ENCODE measurements at places on chromosomes 7 and 10.

- no peak for DNase-seq
Observed at GRCh38 chr7:94031865-94032264, 27.7 kb upstream of the BET1 start.

DNA sequence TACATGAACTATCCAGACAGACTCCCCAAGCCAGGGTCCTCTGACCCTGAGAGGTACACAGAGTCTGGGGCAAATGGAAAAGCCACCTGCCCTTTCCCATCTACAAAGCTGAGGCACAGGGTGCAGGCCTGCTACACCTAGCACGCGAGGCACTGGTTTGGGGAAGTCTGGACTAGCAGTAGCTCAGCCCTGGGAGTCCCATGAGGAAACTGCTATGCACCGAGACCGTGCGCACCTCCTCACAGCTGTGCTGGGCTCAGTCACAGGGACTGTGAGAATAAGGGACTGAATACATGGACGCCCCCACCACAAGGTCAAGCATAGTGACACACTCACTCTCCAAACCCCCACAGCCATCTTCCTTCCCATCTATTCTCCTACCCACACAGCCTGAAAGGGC is 8.2 kb downstream of the MAT1A start:
- no peak for DNase-seq

DNA sequence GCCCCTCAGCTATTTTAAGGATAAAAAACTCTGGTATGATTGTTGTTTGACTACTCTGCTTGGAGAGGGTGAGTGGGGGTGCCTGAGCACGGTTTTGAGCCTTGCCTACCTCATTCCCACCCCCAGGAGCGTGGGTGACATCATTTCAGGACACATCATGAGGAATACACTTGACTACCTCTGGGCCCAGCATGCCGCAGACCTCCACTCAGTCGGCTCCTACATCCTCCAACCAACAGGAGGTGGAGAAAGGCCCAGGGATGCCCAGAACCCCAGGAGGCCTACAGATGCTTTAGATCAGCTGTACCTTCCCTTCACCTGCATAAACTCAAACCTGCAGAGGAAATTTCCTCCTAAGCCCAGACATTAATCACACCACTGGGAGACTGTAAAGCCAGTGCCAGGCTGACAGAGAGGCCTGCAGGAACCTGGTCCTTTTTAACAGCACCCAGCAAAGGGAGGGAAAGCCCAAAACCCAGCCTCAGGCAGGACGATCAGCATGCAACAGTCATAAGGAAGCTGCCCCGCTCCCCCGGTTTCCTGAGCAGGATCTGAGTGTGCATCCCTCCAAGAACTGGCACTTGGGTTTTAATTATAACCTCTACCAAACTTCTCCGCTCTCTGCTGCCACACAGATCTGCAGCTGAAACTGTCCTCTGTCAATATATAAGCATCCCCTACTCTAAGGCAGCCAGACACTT is 61.7 kb upstream of the ZNRF2 start:
- DNase-seq: no peak

- no peak for DNase-seq
Observed at GRCh38 chr7:75808106-75808505, 5.5 kb downstream of the CCL24 start.

DNA sequence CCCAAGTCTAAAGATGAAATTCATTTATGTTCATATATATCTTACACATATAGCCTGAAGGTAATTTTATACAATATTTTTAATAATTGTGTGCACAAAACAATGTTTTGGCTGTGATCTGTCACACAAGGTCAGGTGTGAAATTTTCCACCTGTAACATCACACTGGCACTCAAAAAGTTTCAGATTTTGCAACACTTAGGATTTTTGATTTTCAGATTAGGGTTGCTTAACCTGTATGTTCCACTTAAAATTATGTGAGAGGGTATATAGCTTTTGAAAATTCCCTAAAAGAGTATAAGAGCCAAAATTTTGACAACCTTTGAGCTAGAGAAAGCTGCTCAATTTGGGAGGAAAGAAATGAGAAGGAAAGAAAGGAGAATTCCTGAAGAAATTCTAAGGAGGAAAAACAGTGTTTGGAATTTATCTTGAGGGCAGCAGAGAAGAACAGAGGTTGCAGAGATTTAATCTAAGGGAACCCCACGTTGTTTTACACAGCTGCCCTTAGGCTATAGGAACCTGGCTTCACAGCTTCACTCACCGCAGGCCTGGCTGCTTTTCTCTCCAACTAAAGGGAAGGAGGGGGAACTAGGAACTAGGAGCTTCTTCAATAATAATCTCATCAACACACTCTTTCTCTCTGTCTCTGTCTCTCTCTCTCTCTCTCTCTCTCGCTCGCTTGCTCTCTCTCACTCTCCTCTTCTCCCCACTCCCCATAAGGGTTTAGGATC is 8.5 kb downstream of the VOPP1 start:
- no peak for DNase-seq

DNA sequence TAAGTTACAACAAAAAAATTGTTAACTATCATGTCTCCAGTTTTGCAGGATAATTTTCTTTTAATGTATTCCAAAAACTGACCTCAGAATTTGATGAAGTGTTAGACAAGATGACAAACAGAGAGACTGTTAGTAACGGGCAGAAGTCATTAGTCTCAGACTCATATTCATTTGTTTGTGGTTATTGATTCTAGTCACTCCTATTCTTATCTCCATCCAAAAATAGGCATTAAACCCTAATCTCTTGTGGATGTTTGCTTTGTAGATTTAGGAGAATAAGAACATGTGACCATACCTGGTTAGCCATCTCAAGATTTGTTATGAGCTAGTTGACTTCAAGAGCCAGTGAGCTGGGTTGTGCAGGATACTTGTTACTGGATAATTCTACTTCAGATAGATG is 261.1 kb downstream of the AUTS2 start:
- no peak for DNase-seq

DNA sequence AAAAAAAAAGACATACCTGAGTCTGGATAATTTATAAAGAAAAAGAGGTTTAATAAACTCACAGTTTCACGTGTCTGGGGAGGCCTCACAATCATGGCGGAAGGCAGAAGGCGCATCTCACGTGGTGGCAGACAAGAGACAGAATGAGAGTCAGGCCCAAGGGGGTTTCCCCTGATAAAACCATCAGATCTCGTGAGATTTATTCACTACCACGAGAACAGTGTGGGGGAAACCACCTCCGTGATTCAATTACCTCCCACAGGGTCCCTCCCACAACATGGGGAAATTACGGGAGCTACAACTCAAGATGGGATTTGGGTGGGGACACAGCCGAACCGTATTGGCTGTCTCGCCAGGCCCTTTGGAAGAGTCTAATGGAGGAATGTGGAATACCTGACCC is 9.0 kb upstream of the MAFK start:
- no peak for DNase-seq

GRCh38 chr7:132756484-132756990 is 180.3 kb upstream of the PLXNA4 start:
- no peak for DNase-seq

DNA sequence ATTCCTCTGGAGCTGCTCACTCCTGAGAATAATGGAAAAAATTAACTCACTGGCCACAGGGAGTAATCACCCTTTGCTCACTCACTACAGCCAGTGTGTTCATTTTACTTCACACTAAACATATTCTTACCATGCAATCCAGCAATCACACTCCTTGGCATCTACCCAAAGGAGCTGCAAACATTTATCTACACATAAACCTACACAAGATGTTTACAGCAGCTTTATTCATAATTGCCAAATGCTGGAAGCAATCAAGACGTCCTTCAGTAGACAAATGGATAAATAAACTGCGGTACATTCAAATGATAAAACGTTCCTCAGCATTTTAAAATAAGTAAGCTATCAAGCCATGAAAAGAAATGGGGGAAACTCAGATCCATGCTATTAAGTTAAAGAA is 34.2 kb upstream of the POM121L12 start:
- DNase-seq: no peak

- DNase-seq: no peak
Observed at GRCh38 chr7:2192831-2193534, 39.8 kb downstream of the MAD1L1 start.

GRCh38 chr7:80950550-80950967 is 31.7 kb upstream of the SEMA3C start:
- peak; percentile 5 for DNase-seq

DNA sequence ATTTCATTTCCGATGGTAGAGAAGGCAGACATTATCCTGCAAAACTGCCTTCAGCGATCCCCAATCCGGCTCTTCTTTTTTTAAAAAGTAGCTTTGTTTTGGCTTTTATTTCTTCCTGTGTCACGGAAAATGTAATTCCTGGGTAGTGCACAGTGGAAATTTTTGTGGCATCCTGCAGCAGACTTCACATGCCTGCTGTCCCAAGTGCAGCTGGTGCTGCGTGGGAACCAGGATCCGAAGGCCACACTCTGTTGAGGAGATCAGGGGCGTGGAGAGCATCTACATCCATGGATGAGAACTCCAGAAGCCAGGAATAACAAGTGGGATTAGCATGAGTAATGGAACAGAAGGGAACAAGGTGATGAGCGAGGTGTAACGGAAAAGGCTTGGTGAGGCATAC is 4.6 kb downstream of the VWA2 start:
- DNase-seq: no peak

DNA sequence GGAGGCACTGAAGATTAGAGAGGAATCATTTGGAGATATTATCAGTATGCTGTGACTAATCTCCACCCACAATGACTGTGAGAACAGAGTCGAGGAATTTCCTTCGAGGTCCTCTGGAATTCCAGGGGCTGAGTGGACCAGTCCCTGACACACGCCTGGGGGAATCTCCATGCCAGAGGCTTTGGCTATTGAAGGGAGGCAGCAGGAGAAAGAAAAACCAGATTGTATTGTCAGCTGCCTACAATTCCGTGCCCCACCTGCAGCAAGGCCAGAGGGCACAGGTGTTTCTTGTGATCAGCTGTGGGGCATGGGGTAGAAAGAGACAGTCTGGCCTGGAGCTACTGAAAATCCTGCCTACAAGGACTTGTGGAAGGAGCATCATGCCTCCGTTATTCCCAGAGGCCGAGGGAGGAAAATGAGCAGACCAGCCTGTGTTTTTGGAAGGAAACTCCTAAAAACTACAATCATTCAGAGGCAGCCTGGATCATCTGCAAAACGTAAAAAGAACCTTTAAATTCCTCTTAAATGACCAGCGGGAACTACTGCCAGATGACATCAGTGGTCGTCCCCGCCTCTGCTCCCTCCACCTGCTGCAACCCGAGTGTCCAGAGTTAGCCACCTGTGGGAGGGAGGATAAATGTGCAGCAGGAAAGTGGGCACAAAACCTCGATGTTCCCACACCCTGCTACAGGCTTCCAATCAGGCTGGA is 25.4 kb upstream of the ANK3 start:
- no peak for DNase-seq

DNA sequence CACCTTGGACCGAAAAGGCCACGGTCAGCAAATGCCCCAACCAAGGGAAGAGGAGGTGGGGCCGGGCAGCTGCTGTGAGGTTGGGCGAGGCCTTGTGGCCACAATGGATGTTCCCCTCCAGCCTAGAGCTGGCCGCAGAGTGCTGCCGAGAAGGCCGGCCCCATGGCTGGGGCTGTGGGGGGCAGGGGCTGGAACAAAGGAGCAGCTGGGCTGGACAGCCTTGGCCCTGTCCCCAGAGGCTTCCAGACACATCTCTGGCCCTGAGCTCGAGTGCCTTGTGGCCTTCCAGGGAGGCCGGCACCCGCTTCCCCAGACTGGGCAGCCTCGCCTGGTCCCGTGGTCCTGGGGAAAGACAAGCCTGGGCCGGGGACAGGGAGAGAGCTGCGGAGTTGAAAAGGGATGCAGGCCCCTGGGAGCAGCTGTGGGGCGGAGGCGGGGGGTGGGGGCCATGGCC is 88.0 kb downstream of the PDGFA start:
- no peak for DNase-seq

- DNase-seq: no peak
Observed at GRCh38 chr7:17844514-17845196, 95.6 kb downstream of the SNX13 start.

GRCh38 chr10:132537684-132538001 is at the start of gene INPP5A:
TSS of gene INPP5A (plus strand) at chr10:132537787. CDS start at chr10:132538097, 310 bp downstream.
- no peak for DNase-seq

DNA sequence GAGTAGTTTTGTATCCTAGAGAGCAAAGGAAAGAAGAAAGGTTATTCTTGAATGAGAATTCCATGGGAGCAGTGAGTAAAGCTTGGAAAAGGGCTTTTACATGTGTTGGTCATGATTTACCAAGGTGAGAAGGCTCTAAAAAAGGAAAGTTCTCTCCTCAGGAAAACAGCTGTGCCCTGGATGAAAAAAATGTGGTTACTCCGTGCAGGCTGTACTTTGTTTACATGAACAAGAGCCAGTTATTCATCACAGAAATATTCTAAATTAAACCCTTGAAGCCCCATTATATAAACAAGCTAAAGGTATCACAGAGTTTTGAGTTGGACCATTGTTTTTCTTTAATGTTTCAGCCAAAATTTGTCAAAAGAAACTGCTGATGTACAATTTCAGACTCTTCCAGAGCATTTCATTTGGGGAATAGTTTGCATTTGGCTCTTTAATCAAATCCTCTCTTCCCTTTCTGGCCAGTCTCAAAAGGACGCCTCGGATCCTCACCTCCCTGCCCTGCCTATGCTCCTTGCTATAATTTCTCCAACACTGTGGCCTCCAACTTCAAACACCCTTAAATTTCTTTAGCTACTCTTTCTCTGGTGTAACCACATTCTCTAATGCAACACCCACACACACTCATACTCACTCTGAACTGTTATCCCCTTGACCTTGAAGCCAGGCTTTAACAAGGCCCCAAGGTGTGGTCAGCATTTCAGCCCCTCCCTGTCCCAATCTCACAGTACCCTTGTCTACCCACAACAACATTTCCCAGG is 47.4 kb downstream of the AFAP1L2 start:
- no peak for DNase-seq

DNA sequence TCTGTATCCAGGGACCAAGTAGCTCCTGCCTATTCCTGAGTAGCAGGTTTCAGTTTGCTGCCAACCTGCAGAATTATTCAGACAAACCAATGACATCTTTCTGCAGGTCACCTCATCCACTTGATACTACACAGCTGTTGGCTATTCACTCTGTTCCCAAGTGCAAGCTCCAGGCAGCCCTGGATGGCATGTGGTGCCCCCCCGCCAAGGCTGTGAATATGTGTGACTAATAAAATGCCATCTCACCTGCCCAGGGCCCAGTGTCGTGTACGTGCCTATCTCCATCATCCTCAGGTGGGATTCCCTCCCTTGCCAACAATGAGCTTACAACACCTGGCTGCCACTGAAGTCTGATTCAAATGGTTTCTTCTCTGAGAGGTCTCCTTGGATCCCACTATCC is 125.8 kb downstream of the RAB11FIP2 start:
- no peak for DNase-seq

DNA sequence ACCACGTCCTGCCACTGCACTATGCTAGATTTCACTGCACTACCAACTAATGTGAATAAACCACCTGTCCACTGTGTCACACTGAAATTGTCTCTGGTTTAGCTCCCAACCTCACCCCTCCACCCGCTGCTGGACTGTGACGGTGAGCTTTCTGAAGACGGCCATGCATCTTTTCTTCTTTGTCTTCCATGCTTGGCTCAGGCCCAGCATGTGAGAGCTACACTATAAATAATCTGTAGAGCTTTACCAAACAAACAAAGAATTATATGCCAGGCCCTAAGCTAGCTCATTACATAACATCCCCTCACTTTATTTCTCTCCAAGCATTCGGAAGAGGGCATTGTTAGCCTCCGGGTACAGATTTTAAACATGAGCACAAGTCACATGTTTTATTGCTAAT is 633.2 kb downstream of the TNS3 start:
- no peak for DNase-seq

- DNase-seq: no peak
Observed at GRCh38 chr10:48541144-48541795, 63.6 kb downstream of the ARHGAP22 start.

GRCh38 chr10:10911471-10911921 is 106.2 kb upstream of the CELF2 start:
- no peak for DNase-seq

Measured in hematopoietic multipotent progenitor cell treated with erythropoietin and hydrocortisone succinate and interleukin-3 and kit ligand, for 6 days (in vitro differentiated cells).